Stimulated activated CD8-positive, alpha-beta memory T cell treated with anti-CD3 and anti-CD28 coated beads, Interleukin-15, amount 100 ng/mL, for 4 hours (primary cell): ENCODE measurements at places on chromosomes 3 and 15.

GRCh38 chr3:54307566-54308180 lies 185.3 kb downstream of the CACNA2D3 start:
- no peak for DNase-seq

- no peak for DNase-seq
Observed at GRCh38 chr3:76372497-76372896, 587.1 kb upstream of the ZNF717 start.

DNA sequence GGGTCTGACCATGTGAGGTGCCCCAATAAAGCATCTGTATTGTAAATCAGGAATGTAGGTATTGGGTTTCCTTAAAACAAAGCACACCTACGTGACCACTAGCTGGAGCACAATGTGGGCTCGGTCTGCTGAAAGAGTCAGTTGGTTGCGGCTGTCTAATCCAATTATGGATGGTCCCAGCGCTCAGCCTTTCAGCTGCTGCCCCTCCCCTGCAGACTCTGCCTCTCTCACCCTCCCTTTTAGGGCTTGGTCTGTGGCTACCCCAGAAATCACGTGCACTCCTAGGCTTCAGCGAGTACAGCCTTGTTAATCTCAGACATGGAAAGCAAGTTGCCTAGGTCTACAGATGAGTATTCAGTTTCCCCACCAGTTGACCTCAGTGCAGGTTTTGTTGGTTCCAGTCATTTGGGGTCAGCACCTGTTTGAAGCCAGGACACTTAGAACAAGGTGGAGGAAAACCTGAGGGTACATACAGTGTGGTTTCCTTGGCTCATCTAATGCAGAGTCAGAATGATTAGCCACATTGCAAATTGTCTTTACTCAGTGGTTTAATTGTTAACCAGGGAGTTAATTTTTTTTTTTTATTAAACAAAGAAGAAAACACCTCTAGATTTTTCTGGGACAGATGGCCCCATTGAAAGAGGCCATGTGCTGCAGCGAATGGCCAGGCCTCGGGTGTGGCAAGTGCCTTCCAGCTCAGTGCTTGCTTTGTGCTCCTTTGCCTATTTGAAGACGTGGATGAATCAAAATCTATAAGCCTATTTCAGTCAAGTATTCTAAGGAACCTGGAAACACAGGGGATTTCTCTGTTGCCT lies 137.7 kb downstream of the IGF1R start:
- no peak for DNase-seq

GRCh38 chr3:99999536-99999935 lies 114.8 kb downstream of the FILIP1L start:
- no peak for DNase-seq

DNA sequence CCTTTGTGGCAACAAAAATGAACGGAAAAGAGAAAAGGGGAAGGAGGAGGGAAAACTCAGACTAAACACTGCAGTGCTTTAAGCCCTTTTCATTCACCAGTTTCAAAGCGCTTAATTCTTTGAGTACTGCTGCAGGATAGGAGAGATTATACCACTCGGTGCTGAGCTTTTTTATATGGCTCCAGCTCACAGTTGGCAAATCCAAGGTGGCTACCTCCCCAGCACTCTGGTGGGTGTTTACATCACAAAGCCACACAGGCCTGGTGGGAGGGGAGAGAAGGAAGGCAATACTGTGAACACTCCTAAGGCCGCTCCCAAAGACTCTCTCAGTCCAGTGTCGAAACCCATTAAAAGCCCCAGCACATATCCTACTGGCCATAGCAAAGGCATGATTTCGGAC lies 191.4 kb downstream of the STT3B start:
- DNase-seq, result no peak

DNA sequence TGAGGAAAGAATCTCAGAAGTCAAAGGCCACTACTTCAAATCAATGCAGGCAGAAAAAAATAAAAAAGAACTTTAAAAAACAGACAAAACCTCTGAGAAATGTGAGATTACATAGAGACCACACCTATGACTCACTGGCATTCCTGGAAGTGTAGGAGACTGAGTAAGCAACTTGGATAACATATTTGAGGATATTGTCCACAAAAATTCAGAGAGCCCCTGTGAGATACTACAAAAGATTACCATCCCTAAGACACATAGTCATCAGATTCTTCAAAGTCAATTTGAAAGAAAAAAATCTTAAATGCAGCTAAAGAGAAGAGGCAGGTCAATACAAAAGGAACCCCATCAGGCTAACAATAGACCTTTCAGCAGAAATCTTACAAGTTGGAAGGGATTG lies 887.3 kb downstream of the NTRK3 start:
- DNase-seq, result no peak
